ENCODE measurements at places on chromosomes 1 and 21. TPM values are rescaled to one million over a fixed set of nuclear protein-coding genes. Genes with fewer than 3 reads are reported as not detected.

Gene CLCA4
- not detected for total RNA-seq

Gene SLFNL1
- total RNA-seq, result 2.2 TPM

Gene SH2D1B
- total RNA-seq, result 1.1 TPM

Gene LEFTY2
- not detected for total RNA-seq

- no peaks in the 10 kb centered on the region for H3K4me1 ChIP-seq
- no peak overlapping the region for H3K27ac ChIP-seq
- H3K4me3 ChIP-seq, result no peak overlapping the region
- H3K27me3 ChIP-seq, result no peaks in the 10 kb centered on the region
- H3K36me3 ChIP-seq, result no peaks in the 10 kb centered on the region
Measured at GRCh38 chr1:20301463-20302107, 10.9 kb downstream of the VWA5B1 start.

DNA sequence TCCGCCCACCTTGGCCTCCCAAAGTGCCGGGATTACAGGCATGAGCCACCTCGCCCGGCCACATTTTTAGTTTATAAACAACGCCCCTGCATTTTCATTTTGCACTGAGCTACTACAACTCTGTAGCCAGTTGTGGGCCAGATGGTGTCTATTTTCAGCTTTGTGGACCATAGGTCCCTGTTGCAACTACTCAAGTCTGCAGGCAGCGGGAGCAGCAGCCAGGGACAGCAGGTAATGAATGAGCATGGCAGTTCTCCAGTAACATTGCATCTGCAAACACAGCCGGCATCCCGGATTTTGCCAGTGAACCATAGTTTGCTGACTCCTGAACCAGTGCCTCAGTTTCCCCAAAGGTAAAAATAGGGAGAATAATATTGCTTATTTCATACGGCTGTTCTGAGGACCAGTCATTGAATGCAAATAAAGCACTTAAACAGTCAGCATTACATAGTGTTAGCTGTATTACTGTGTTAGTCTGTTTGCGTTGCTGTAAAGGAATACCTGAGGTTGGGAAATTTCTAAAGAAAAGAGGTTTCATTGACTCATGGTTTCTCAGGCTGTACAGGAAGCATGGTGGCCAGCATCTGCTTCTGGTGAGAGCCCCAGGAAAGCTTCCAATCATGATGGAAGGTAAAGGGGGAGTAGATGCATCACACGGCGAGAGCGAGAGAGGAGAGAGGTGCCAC is 65.5 kb upstream of the SLC45A1 start:
- no peak overlapping the region for H3K4me3 ChIP-seq
- no peaks in the 10 kb centered on the region for H3K4me1 ChIP-seq
- H3K36me3 ChIP-seq, result no peaks in the 10 kb centered on the region
- no peaks in the 10 kb centered on the region for H3K27me3 ChIP-seq
- DNase-seq, result no peak

- no peak for DNase-seq
- H3K36me3 ChIP-seq, result no peaks in the 10 kb centered on the region
- H3K4me3 ChIP-seq, result no peak overlapping the region
- H3K4me1 ChIP-seq, result no peaks in the 10 kb centered on the region
Measured at GRCh38 chr1:197103300-197103699, 36.2 kb upstream of the F13B start.

DNA sequence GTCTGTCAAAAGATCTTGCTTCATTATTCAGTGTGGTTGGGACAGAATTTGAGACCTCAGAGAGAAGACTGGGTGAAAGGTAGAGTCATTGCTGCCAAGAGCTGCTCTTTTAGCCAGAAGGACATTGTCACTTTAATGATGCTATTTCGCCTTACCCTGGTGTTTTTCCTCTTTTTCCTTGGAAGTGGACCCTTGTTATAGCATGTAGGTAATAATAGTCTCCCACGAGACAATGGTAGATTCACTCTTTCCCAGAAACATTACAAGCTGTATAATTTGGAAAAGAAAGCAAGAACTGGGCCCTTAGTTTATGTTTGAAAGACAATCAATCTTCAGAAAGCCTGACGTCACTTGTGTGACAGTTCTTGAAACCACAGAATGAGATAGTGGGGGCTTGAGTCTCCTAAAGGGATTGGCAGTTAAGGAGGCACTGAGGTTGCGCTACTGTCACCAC is 3.8 kb downstream of the SERTAD4 start:
- no peaks in the 10 kb centered on the region for H3K36me3 ChIP-seq
- H3K4me3 ChIP-seq, result no peak overlapping the region
- H3K4me1 ChIP-seq, result peaks cover 24% of the 10 kb centered on the region
- no peak overlapping the region for H3K27ac ChIP-seq
- no peaks in the 10 kb centered on the region for H3K27me3 ChIP-seq

DNA sequence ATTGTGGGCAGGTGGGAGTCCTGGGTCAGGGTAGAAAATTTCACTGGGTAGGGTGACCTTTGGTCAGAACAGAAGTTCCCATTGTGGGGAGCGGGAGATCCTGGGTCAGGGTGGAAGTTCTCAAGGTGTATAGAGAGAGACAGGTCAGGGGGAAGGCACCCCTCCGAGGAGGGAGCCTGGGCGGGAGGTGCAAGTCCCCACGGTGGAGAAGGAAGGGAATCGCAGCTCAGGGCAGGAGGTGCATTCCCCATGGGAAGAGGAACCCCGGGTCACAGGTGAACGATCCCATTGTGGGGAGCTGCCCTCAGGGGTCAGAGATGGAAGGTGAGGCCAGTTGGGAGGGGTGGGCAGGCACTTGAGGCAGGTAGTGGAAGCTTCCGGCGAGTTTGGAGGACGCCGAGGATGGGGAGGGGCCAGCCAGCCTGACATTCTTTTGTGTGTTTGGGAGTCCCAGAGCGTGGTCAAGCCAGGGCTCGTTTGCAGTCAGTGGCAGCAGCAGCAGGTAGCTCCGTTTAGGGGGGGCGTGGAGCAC is 637 bp downstream of the LYPLA2 start:
- peaks cover 30% of the 10 kb centered on the region for H3K4me1 ChIP-seq
- H3K36me3 ChIP-seq, result peaks cover 56% of the 10 kb centered on the region
- H3K27me3 ChIP-seq, result no peaks in the 10 kb centered on the region
- H3K4me3 ChIP-seq, result peak overlapping the region; percentile 81
- peak; percentile 65 for DNase-seq

DNA sequence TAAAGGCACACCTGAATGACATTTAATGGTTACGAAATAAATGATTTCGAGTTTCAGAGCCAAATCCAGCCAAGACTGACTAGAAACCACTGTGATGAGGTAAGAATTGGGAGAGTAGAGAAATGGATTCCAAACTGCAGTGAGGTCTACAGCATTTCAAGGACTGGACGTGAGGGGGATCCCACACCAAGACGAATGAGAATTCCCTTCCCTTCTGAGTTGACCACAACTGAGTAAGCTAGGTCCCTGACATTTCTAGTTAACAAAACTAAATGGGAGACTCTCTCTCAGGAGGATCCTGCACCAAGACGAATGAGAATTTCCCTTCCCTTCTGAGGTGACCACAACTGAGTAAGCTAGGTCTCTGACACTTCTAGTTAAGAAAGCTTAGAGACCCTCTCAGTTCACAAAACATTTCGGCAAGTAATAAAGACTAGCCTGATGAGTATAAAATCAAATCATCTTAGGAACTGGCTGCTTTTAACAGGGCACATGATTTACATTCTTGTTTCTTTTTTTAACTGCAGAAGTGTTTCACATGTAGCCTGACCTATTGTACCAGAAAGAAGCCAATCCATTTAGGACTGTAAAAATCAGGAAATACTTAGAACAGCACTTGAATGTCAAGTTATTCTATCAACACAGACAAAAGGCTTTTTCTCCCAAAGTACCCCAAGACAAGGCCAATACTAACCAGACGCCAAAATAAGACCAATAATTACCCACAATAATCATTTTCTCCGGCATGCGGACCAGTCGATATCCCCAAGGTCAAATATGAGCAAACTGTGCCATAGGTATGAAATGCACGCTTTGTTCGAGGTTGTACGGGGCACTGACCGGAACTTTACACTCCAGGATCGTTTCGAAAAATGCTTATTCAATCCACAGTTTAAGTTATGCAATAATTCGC is 1.4 kb upstream of the SPATA1 start:
- peaks cover 2% of the 10 kb centered on the region for H3K36me3 ChIP-seq
- H3K4me3 ChIP-seq, result peak overlapping the region; percentile 54
- no peaks in the 10 kb centered on the region for H3K27me3 ChIP-seq
- peaks cover 47% of the 10 kb centered on the region for H3K4me1 ChIP-seq
- H3K27ac ChIP-seq, result peak overlapping the region; percentile 95

GRCh38 chr21:36321325-36322082 is 1.5 kb downstream of the MORC3 start:
- peak overlapping the region; percentile 96 for H3K27ac ChIP-seq
- DNase-seq, result no peak
- peaks cover 44% of the 10 kb centered on the region for H3K4me1 ChIP-seq
- H3K4me3 ChIP-seq, result peak overlapping the region; percentile 56
- no peaks in the 10 kb centered on the region for H3K36me3 ChIP-seq

- H3K4me3 ChIP-seq, result no peak overlapping the region
- DNase-seq, result no peak
- no peaks in the 10 kb centered on the region for H3K36me3 ChIP-seq
- no peaks in the 10 kb centered on the region for H3K27me3 ChIP-seq
Measured at GRCh38 chr1:190551638-190552037, 74.0 kb upstream of the BRINP3 start.

- H3K4me3 ChIP-seq, result no peak overlapping the region
- no peak for DNase-seq
- H3K27me3 ChIP-seq, result peaks cover 14% of the 10 kb centered on the region
- H3K27ac ChIP-seq, result no peak overlapping the region
- no peaks in the 10 kb centered on the region for H3K36me3 ChIP-seq
- peaks cover 17% of the 10 kb centered on the region for H3K4me1 ChIP-seq
Measured at GRCh38 chr21:45017039-45017960, 57.1 kb upstream of the ADARB1 start.

GRCh38 chr1:200005165-200005564 is 22.3 kb upstream of the NR5A2 start:
- no peak for DNase-seq
- no peak overlapping the region for H3K27ac ChIP-seq
- H3K4me1 ChIP-seq, result no peaks in the 10 kb centered on the region
- no peak overlapping the region for H3K4me3 ChIP-seq

GRCh38 chr1:81671038-81671437 is 129.7 kb upstream of the ADGRL2 start:
- H3K36me3 ChIP-seq, result no peaks in the 10 kb centered on the region
- peaks cover 9% of the 10 kb centered on the region for H3K4me1 ChIP-seq
- H3K27ac ChIP-seq, result no peak overlapping the region
- no peak overlapping the region for H3K4me3 ChIP-seq
- H3K27me3 ChIP-seq, result no peaks in the 10 kb centered on the region

DNA sequence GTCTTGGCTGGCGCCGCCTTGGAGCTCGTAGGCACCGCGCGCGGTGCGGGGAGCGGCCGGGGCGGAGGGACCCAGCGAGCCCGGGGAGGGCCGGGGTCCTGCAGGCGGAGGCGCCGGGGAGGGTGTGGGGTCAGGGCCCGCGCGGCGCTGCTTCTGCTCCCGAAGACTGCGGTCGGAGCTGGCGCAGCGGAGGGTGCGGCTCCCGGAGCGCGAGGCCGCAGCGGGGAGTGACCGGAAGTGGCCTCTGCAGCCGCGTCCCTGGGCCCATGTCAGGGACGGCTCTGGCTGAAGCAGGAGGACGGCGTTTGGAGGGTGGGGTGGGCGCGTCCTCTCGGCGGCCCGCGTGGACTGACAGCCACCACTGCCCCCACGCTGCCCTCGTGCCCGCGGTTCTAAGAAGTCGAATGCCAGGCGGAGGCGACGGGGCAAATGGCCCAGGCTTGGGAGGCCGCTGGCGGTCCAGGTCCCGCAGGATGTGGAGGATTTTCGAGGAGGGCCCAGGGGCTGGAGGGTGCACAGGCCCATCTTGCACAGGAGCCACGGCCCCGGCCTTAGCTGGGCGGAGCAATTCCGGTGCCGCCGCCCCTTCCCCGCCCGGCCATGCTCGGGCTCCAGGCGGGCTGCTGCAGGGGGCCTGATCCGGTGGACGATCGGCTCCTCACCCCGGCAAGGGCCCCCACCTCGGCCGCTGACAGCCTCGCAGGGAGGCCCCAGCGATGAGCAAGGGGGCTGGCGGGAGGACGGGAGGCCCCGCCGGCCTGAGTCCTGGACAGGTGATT is 7.7 kb upstream of the ZNF669 start:
- peaks cover 13% of the 10 kb centered on the region for H3K4me1 ChIP-seq
- H3K4me3 ChIP-seq, result peak overlapping the region; percentile 33
- no peaks in the 10 kb centered on the region for H3K36me3 ChIP-seq
- peak overlapping the region; percentile 70 for H3K27ac ChIP-seq
- DNase-seq, result peak; percentile 93

DNA sequence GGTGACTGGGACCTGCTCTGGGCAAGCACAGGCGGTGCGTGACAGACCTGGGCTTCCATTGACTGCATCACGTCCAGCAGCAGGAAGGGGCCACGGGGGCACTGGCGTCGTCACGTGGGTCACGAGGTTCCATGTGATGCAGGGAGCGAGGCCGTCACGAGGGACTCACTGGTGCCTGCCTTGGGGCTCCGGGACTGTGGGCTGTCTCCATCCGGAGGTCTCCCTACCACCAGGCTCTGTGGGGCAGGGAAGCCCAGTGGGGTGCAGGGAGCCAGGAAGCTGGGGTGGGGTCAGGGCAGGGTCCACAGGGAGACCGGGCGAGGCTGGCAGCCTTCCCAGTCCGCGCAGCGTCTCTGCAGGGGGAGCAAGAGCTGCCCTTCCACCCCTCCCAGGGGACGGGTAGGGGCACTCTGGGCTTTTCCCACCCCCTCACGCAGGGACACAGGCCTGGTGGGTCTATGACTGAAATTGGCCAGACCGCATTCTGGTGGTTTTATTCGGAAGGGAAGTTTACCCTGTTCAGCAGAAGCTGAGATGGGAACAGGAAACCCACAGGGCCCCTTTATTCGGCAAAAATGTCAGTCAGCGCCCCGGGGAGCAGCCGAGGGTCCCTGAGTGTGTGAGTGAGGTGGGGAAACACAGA is 416 bp upstream of the TNFRSF14 start:
- H3K27ac ChIP-seq, result peak overlapping the region; percentile 99
- peaks cover 36% of the 10 kb centered on the region for H3K4me1 ChIP-seq
- peak; percentile 92 for DNase-seq

DNA sequence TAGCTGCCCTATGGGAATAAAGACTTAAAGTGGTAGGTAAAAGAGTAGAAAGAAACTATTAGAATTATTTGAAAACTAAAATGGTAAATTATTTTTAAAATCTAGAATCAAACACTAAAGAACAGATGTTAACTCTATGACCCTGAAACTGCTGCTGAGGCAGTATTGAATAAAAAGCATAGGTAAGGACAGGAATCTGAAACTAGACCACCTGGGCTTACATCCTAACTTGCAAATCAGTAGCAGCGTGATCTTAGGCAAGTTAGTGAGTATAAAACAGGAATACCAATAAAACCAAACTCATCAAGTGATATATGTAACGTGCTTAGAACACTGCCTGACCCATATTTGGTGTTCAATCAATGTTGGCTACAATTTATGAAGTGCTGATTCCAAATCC is 257.9 kb downstream of the VAV3 start:
- no peaks in the 10 kb centered on the region for H3K27me3 ChIP-seq
- no peaks in the 10 kb centered on the region for H3K36me3 ChIP-seq
- no peaks in the 10 kb centered on the region for H3K4me1 ChIP-seq
- H3K4me3 ChIP-seq, result no peak overlapping the region

GRCh38 chr1:153617663-153618062 is 1.5 kb upstream of the S100A14 start:
- DNase-seq, result no peak
- peaks cover 11% of the 10 kb centered on the region for H3K36me3 ChIP-seq
- H3K27ac ChIP-seq, result peak overlapping the region; percentile 80
- H3K4me3 ChIP-seq, result no peak overlapping the region
- peaks cover 47% of the 10 kb centered on the region for H3K4me1 ChIP-seq

All from upper lobe of left lung (tissue), 6 donors.